ENCODE measurements at places on chromosomes 1 and 21.

GRCh38 chr1:183699616-183700160, 46.6 kb upstream of the APOBEC4 start:
- DNase-seq: no peak

DNA sequence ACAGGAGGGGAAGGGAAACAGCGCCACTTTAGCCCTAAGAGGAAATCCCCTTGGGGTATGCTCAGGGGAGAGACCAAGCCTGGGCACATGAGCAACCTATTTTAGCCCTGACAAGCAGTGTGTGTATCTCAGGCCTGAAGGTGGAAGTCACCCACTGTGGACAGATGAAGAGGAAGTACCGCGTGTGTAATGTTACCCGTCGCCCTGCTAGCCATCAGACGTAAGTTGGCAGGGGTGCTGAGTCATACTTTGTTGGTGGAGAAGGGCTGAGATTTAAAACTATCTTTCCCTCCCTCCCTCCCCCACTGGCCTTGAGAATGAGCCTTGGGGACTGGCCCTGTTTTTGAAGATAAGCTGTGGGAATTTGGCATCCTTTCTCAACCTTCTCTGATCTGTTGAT, 11.2 kb downstream of the AGO1 start:
- no peak for DNase-seq

DNA sequence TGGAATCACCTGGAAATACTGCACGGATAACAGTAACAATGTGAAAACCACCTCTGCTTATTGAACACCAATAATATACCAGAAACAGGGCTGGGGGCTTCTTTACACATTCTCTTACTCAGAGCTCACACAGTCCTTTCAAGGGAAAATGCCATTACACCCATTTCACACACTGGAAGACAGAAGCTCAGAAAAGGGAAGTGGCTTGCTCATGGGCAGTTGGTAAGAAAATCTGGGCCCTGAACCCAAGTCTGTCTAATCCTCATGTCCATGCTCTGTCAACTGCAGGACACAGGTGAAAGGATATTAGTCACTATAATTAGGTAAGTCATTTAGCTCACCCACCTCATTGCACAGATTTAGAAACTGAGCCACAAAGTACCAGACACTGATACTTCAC, 18.6 kb downstream of the C8A start:
- no peak for DNase-seq

GRCh38 chr1:27555700-27556424, 48.1 kb downstream of the AHDC1 start:
- DNase-seq: peak; percentile 16

GRCh38 chr1:228867951-228868730, 132.9 kb downstream of the RHOU start:
- DNase-seq: no peak

DNA sequence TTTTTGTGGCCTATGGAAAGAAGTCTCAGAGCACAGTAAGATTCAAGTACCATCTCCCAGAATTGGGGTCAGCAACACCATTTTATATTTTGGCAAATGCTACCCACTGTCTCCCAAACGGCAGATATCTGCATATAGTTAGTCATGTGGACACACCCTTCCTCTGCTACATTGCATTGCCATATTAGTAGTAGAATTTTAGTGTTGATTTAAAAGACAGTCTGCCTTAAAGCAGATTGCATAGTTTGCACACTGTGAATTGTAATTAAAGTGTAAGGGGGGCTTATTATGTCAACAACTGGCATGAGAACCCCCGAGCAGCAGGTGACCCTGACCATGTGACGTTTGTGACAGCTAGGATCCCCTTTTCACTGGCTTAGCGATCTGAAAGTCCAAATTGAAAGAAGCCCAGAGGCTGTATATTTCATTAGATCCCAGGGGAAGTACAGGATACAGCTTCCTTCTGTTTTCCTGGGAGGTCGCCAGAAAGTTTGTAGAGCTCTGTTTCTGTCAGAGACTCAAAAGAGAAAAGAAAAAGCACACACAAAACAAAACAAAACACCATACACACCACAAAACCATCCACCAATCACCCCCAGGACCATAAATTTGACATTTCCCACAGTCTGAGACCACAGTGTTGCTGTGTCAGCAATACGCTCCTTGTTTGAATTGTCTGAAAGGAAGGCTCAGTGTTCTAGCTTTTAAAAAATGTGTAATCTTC, 172.4 kb downstream of the NFIA start:
- no peak for DNase-seq
